NCI-H460 (cell line): ENCODE measurements at places on chromosomes 4 and X. TPM values are rescaled to one million over a fixed set of nuclear protein-coding genes. Genes with fewer than 3 reads are reported as not detected.

Gene EDNRA
- total RNA-seq, result 0.35 TPM in 1 of 2 replicates, not detected in the other

Gene CT45A10
- total RNA-seq, result not detected in 2 replicates

Gene F9
- total RNA-seq, result not detected in 2 replicates

Gene FGF13
- total RNA-seq, result 50.3 and 55.3 TPM in 2 replicates

Gene RIPPLY1
- total RNA-seq, result not detected in 2 replicates

Gene ODAPH
- not detected in 2 replicates for total RNA-seq

Gene MAGEA9B
- total RNA-seq, result 0.12 TPM in 1 of 2 replicates, not detected in the other

Gene LUZP4
- total RNA-seq, result not detected in 2 replicates

Gene RELL1
- 19.0 and 21.7 TPM in 2 replicates for total RNA-seq

Gene VSIG4
- total RNA-seq, result not detected in 2 replicates

Gene ZCCHC18
- 0.47 TPM in 1 of 2 replicates, not detected in the other for total RNA-seq

Gene GAGE2A
- total RNA-seq, result not detected in 2 replicates

Gene ASB11
- not detected in 2 replicates for total RNA-seq

Gene GPC4
- not detected in 2 replicates for total RNA-seq

Gene FHIP1A
- total RNA-seq, result 0.10 and 0.12 TPM in 2 replicates

Gene NDUFB11
- 154 and 182 TPM in 2 replicates for total RNA-seq

Gene SLC25A6
- total RNA-seq, result 553 and 588 TPM in 2 replicates

Gene UBQLN2
- total RNA-seq, result 15.7 and 18.1 TPM in 2 replicates

Gene ITM2A
- total RNA-seq, result 0.17 and 0.43 TPM in 2 replicates

Gene GRPR
- total RNA-seq, result not detected in 2 replicates

Gene MAGEA4
- total RNA-seq, result not detected in 2 replicates

Gene REELD1
- not detected in 2 replicates for total RNA-seq

Gene TBCK
- total RNA-seq, result 17.4 and 19.0 TPM in 2 replicates

Gene H2BW2
- not detected in 2 replicates for total RNA-seq

Gene DACH2
- total RNA-seq, result 0.02 TPM in 1 of 2 replicates, not detected in the other

Gene MAML3
- total RNA-seq, result 12.0 and 14.8 TPM in 2 replicates

Gene PCDH11X
- total RNA-seq, result 7.6 and 8.3 TPM in 2 replicates

Gene GAB1
- 3.6 and 4.0 TPM in 2 replicates for total RNA-seq

Gene GABRB1
- 0.43 TPM in 1 of 2 replicates, not detected in the other for total RNA-seq

Gene HGFAC
- total RNA-seq, result not detected in 2 replicates

Gene MMRN1
- 0.03 and 0.12 TPM in 2 replicates for total RNA-seq

Gene SPANXA2
- not detected in 2 replicates for total RNA-seq

Gene PLAC1
- 0.52 and 0.62 TPM in 2 replicates for total RNA-seq
